ENCODE measurements at places on chromosomes 12 and 14.

- no peak for DNase-seq
Observed at GRCh38 chr14:35331605-35332516, 39.7 kb downstream of the PSMA6 start.

DNA sequence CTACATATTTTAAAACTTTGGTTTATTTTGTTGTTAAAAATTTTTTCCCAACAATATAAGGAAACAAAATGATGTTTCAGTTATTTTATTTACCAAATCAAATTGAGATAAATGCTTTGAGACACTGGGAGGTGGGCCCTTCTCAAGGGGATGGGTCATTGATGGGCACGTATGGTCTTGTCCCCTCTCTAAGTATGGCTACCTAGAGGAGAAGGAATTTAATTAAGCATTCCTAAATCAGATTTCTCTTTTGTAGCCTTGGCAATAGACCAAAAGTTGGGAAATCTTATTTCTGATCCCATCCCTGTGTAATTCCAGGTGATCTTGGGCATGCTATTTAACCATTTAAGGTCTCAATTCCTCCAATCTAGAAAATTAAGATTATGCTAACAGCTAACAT is 79.0 kb downstream of the SCN8A start:
- DNase-seq, result no peak

DNA sequence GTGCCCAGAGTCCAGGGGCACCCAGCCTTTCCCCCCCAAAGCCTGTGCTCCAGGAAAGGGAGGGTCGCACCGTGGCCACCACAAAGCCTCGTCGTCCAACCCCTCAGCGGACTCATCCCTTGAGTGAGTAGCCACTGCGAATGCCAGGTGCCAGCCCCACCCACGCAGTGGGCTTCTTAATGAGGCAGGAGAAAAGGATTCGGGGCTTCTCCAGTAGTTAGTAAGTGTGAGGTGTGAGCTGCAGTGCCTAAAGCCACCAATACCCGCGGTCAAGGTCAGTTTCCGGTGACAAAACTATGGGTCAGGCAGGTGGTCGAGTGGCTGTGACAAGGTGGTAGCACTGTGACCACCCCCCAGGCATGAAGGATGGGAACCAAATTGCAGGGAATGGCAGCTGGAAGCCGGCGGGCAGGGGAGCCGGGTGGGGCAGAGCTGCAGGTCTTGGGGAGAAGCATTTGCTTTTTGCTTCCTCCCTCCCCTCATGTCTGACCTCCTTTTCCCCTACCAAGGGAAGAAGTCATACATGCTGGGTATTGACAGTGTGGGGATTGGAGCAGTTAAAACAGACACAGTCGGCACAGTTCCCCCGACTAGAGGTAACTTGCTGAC is 8.0 kb downstream of the RAN start:
- no peak for DNase-seq

DNA sequence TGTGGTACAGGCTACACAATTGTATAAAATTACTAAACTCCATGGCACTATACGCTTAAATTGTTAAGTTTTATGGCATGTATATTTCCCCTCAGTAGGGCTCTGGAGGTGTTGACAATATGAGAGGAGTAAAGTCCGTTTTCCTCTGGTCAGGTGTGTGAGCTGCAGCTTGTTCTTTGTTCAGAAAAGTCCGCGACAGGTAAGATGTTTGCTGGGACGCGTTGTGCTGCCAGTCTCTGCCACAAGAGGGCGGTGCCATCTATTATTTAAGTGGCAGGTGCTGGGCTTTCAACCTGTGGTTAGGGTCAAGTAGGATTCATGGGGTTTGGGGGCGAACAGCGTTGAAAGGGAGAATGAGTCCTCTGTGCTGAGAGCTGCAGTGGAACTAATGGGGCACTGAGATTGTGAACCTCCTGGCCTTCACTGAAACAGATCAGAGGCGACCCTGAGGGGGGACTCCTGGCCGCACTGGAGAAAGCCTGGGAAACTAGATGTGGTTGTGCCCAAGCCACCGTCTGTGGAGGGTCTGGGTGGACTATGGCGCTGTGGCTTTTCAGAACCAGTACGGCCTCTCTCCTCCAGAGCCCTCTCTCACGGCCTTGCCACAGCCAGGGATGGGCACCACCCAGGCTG is 179.0 kb downstream of the SLC15A4 start:
- DNase-seq, result peak; percentile 1

DNA sequence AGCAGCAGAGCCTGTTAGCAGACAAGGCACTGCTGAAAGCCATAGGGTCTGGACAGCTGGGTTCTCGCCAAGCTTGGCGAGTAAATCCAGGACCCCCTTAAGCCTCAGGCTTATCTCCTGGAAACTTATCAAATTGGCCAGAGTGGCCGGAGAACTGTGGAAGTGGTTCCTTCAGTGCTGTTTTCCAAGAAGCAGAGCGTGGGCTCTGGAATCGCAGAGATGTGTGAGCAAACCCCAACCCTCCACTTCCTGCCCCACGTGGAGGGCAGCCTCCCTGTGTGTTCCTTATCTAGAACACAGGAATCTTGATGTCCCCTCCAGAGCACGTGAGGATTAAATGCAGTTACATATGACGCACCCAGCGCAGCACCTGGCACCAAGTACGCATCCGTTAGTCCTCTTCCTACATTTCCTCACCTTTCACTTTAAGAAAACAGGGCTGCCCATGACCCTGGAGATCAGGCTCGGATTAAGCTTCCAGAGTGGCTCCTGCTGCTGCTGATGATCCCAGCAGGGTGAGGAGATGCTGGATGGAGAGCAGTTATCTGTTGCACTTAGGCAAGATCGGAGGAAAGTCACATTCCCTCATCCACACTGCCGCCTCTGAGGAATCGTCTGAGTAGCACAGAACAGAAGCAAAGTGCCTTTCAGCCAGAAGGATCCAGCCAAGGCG is 35.0 kb downstream of the MMAB start:
- DNase-seq, result no peak

DNA sequence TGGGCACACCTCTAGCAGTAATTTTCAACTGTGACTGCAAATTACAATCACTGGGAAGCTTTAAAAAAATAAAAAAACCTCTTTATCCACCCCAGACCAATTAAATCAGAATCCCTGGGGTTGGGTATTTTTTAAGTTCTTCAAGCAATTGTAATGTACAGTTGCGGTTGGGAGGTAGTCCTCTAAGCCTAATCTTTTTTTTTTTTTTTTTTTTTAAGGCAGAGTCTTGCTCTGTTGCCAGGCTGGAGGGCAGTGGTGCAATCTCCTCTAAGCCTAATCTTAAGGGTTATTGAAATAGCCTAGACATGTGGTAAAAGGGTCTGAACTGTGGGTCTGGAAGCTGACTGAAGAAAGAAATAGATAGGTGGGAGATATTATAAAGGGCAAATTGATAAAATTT is 230.5 kb downstream of the AKAP6 start:
- no peak for DNase-seq

DNA sequence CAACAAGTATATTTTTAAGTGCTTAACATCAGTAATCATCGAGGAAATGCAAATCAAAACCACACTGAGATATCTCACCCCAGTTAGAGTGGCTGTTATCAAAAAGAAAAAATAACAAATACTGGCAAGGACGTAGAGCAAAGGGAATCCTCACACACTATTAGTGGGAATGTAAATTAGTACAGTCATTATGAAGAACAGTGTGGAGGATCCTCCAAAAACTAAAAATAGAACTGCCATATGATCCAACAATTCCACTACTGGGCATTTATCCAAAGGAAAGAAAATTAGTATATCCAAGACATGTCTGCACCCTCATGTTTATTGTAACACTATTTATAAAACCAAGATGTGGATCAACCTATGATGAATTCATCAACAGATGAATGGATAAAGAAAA is 149.0 kb upstream of the PWP1 start:
- no peak for DNase-seq

DNA sequence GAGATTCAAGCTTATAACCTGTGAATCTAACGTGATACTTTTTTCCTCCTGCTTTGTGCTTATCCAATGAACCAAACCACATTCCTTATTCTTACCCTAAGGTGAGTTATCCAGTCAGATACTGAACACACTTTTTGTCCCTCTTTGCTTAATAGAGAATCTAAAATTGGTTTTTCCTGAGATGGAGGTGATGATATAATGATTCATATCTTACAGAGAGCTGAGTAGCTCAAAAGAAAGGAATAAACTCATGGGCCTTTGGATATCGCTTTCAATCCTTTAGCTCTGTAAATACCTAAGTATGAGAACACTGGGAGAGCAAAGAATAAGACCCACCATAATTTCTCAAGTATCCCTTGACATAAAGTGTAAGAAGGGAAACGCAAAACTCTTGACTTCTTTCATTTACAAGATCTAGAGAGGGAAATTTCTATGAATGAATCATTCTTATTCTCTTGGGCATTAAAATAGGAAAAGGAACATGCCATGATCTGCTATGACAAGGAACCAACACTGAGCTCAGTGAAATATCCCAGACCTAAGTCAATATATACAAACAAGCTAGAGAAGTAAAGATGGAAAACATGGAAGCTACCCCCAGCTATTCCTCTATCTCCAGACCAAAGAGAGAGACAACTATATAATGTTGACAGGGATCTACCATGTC is 81.8 kb upstream of the STAC3 start:
- DNase-seq, result no peak

DNA sequence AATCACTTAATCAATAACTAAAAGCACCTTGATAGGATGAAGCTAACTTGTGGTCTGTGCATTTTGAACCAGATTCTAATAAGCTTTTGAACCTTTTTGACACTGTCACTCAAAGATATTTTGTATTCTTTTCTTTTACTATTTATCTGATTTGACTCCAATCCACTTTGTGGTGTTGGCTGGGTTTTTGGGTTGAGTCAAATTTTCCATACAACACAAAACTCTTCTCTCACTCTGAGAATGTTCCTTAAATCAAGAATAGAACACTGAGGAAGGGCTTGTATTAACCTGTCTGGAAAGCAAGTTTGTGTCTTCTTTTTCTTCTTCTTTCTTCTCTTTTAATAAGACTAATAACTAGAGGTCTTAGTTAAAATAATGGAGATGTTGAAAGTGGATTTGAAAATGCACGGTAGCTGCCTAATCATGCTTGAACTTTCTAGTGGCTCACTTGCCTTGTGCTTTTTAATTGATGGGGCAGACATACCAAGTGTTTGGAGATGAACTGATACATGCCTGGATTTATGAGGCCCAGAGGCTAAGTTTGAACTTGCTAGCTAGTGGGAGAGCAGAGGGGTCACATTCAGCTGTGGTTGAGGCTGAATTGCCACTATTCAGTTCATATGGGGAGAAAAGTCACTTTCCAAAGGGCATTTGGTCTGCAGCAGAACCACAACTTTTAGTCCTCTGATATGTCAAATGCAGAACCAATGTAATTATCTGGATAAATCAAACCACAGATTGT is 93.5 kb upstream of the PTHLH start:
- no peak for DNase-seq

DNA sequence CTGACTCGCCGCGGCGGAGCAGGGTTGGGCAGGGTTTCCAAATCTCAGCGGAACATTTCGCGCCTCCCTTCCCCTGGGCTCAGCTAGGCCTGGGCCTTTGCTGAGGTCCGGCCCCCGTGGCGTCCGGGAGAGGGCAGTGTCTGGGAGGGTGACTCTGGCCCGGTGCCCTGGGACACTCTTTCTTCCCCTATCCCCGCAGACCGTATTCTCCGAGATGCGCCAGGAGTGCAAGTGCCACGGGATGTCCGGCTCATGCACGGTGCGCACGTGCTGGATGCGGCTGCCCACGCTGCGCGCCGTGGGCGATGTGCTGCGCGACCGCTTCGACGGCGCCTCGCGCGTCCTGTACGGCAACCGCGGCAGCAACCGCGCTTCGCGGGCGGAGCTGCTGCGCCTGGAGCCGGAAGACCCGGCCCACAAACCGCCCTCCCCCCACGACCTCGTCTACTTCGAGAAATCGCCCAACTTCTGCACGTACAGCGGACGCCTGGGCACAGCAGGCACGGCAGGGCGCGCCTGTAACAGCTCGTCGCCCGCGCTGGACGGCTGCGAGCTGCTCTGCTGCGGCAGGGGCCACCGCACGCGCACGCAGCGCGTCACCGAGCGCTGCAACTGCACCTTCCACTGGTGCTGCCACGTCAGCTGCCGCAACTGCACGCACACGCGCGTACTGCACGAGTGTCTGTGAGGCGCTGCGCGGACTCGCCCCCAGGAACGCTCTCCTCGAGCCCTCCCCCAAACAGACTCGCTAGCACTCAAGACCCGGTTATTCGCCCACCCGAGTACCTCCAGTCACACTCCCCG is 3.0 kb downstream of the WNT1 start:
- DNase-seq, result no peak

DNA sequence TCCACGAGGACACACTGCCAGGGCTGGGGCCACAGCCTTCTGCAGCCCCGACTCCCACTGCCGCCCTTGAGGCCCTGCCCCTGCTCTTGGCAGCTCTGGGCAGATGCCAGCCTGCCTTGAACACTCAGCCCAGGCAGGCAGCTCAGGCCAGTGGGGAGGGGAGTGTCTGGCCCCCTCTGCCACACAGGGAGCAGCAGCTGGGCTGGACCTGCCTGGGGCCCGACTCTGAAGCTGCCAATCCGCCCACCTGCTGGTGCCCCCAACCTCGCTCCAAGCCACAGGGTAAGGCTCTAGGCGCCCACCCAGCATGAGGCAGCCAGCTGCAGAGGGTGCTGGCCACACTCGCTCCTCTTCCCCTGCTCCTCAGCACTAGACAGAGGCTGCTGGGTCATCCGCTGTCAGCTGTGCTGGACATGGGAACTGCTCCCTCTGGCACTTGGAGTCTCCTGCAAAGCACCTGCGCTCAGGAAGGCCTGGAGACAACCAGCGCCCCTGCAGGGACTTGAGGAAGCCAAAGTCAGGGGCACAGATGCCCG is 24.6 kb upstream of the NUDT14 start:
- DNase-seq, result no peak

DNA sequence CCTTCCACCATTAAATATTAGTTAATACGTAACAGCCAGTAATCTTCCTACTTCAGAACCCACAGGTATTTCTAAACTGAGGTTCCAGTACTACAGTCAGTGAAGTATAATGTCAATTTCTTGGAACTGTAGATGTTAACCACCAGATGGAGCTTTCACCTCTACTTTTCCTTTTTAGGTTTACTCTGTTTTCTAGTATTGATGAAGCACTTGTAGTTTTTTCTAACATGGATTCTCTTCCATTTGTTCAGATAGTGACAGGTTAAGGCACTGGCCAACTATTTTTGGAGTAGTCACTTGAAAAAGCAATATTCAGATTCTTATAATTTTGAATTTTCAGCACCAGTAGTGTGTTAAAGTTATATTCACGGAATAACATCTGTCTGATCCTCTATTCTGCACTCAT is 4.6 kb upstream of the SEC23A start:
- no peak for DNase-seq

GRCh38 chr14:47596232-47596631 is 79.2 kb downstream of the MDGA2 start:
- DNase-seq, result no peak

Data from NK-92 treated with Interleukin-12 subunit alpha and Interleukin-12 subunit beta, amount 100 ng/mL, for 24 hours (cell line).